ENCODE measurements at places on chromosomes 4 and X.
A peak's percentile ranks its signal among the peaks of the same experiment; 100 is the strongest.

GRCh38 chr4:54308110-54308509 is 79.0 kb downstream of the PDGFRA start:
- no peak for DNase-seq

- no peak for DNase-seq
These were observed 28.8 kb upstream of the JADE1 start for GRCh38 chr4:128780688-128781087.

GRCh38 chr4:178612733-178613132 is 1170.5 kb upstream of the AGA start:
- DNase-seq, result no peak

- no peak for DNase-seq
These were observed 459.7 kb downstream of the MID1IP1 start for GRCh38 chrX:39260965-39261364.

DNA sequence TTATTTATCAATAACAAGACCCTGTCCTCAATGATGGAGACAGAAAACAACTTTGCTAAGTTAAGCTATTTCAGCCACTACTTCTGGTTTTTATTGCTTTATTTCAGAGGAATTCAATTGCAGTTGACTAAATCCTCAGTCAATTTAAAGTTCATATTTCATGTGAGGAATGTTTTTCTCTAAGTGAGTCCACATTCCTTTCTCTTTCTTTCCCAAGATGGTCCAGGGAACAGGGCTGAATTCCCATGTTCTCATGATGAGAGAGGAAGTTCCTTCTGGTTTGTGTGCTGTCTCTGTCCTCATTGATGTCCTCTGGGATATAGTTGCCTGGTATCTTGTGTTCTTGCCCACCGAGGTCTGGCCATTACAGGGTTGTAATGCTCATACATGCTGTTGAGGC is 117.2 kb downstream of the SLIT2 start:
- no peak for DNase-seq

GRCh38 chrX:10107483-10107882 is 49.3 kb upstream of the CLCN4 start:
- DNase-seq, result no peak

GRCh38 chrX:44874420-44875184 is 1.6 kb downstream of the KDM6A start:
- peak; percentile 44 for DNase-seq

DNA sequence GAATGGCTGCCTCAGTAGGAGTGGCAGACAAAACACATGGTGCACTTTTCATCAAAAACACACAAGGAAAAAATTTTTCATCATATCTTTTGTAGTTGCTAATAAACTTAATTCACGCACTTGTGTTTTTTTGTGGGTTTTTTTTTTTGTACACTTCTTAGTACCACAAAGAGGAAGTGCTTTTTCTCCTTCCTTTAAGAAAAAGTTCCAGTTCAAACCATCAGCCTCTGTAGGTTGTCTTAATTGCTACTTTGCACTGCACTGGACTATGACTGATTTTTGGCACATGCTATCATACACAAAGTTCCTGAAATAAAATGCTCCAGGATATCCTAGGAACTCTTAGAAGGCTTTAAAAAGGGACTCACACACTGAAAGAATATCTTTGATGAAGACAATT is at the start of gene PHEX:
TSS of gene PHEX (plus strand) at position 242 of the 400 bp plus-strand sequence. CDS start 681 bp downstream, outside the sequence.
- no peak for DNase-seq

GRCh38 chrX:134377537-134377936 is 82.4 kb upstream of the HPRT1 start:
- no peak for DNase-seq

- DNase-seq, result no peak
These were observed 1.5 kb downstream of the MAB21L2 start for GRCh38 chr4:150583287-150584110.

GRCh38 chr4:10030972-10031667 is 9.8 kb upstream of the SLC2A9 start:
- no peak for DNase-seq

DNA sequence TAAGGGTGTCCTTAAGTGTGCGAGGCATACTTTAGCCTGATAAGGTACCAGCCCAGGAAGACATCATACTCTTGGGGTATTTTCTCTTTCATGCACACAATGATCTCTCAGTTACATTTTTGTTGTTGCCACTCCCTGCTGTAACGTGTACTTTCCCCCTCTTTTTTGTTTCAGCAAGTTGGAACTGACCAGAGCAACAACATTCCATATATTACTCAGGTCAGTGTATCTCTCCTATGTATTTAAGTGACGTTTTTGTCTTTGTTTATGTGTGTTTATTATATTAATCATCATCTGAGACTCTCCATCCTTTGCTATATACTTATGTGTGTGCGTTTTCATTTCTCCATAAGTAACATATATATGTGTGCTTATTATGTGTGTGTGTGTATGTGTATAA is 71.3 kb upstream of the VBP1 start:
- DNase-seq, result no peak

DNA sequence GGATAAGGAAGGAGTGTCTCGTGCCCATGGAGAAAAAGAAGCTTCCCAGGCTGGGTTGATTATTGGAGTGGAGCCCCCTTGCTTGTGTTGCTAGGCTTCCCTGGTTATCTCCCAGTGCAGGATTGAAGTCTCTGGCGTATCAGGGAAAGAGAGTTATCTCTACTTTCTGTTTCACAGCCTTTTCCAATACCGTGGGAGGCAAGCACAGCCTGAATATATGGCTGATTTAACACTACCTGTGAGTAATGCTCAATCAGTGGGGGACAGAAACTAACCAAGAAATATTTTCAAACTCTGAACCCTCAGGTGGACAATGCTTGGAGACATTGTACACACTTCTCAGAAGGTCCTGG is 65.2 kb downstream of the SERPINA7 start:
- DNase-seq, result no peak

GRCh38 chr4:167218022-167218608 is 16.2 kb downstream of the SPOCK3 start:
- no peak for DNase-seq

GRCh38 chr4:42320822-42321388 is 76.4 kb upstream of the SHISA3 start:
- DNase-seq, result no peak

DNA sequence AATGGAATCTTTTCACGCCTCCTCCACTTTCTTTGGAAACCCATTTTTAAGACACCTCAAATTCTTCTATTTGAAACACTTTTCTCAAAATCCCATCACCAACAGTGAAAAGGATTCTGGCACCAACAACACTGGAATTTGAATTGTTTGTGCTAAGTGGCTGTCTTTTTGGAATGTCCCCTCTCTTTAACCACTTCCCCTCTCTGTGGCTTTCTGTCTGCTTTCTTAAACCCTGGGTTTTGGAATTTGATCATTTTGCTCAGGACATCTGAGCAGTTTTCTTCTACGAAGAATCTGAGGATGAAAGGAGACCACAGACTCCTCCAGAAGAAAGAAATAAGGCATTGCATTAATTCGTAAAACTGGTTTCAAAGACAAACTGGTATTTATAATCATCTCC is 89.0 kb downstream of the MXRA5 start:
- no peak for DNase-seq

DNA sequence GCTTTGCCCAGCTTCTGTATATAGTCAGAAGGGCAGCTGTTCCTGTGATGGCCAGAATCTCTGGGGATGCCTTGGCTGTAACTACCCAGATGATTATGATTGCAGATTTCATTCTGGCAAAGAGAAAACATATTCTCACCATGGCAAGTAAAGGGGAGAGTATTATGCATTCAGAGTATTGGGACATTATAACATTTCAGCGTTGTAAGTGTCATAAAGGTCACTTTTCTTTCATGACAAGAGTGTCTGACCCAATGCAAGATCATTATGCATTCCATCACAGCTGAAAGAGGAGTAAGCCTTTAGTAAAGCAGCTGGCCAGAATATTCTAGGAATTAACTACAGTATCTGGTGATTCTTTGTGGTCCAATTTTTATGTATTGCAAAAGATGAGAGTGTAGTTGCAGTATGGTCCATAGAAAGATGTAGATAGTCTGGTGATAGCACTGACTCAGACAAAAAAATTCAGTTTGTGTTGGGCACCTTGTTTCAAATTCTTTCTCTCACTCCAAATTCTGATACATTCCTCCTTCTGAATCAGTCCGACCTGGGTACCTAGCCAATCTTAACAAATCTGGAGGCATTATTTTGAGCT is 2366.3 kb downstream of the PCDH7 start:
- DNase-seq, result no peak

DNA sequence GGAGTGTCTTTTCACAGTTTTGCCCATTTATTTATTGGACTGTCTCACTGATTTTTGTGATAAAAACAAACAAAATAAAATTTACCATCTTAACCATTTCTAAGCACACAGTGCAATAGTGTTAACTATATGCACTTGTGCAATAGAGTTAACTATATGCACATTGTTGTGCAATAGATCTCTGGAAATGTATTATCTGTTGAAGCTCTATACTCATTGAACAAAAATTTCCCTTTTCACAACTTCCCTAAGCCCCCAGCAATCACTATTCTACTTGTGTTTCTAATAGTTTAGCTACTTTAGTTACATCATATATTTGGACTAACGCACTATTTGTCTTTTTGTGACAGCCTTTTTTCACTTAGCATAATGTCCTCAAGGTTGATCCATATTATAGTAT is 59.7 kb upstream of the BEX4 start:
- no peak for DNase-seq

DNA sequence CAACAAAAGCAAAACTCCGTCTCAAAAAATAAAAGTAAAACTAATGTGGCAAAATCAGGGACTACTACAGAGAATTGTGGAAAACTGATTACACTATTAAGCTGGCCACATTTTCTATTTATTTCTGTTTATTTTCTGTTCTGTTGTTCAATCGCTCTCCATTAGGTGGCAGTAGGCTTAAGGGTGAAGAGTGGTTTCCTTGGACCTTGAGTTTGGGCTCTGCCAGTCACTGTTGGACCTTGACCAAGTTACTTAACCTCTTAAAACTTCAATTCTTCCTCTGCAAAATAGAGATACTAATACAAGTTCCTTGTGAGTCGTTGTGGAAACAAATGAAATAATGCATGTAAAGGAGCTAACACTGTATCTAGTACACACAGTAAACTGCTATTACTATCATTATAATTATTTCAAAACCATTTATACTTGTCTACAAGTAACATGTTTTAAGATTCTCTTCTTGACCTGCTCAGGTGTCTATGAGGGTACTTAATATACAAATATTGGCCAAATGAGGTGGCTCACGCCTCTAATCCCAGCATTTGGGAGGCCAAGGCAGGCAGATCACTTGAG is 15.2 kb downstream of the HSD17B11 start:
- DNase-seq, result no peak

DNA sequence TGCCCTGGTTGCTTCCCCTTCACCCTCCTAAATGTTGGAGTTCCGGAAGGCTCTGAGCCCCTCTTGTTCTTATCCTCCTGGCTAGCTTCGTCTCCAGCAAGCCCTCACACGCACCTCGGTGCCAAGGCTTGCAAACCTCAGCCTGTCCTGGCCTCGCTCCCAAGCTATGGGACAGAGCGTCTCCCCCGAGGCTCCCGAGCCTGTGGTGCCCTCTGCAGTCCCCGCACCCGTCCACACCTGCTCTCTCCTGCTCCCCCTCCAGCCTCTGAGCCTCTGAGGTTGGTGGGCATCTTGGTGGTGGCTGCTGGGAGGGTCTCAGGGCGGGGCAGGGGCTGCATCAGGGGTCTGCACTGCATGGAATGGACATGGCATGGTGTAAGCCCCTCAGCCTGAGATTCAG is 63.2 kb downstream of the TRMT44 start:
- no peak for DNase-seq

DNA sequence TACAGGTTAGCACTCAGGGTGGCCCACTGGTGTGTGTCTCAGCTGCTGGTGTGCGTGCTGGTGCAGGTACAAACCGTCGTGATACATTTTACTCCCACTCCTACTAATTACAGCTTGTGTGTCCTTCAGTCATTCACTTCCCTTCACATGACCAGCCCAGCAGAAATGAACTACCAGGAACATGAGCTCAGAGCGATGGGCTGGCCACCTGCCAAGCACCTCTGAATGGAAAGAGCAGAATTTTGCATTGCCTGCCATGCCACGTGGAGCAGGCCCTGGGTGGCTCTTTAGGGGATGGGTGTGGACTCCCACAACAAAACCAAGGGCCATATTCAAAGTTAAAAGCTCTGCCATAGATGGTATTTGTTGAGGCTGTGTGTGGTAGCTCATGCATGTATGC is 58.9 kb upstream of the PGM2 start:
- peak; percentile 17 for DNase-seq

DNA sequence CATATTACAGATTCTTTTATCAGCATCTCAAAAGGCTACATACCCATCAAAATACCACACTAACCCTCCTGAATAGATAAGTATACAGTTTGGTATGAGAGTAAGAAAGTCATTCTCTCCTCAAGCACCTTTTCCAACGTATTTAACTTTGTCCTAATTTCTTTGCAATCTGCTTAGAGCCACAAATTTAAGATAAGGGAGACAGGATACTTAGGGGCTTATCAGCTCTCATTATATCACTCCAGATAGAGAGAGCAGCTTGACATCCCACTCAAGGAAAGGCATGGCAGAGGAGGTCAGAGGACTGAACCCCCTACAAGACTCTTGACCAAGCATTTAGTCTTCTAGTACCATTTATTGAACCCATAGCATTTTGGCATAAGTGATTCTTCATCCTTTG is 262.4 kb downstream of the ADGRA3 start:
- no peak for DNase-seq

- DNase-seq, result no peak
These were observed 103.6 kb downstream of the RAPGEF2 start for GRCh38 chr4:159206427-159206871.

GRCh38 chrX:26653050-26653449 is 437.1 kb downstream of the MAGEB5 start:
- no peak for DNase-seq

- DNase-seq, result no peak
These were observed 62.3 kb upstream of the ADAMTS3 start for GRCh38 chr4:72631296-72631695.

GRCh38 chr4:826508-827208 is 729 bp upstream of the CPLX1 start:
- no peak for DNase-seq

DNA sequence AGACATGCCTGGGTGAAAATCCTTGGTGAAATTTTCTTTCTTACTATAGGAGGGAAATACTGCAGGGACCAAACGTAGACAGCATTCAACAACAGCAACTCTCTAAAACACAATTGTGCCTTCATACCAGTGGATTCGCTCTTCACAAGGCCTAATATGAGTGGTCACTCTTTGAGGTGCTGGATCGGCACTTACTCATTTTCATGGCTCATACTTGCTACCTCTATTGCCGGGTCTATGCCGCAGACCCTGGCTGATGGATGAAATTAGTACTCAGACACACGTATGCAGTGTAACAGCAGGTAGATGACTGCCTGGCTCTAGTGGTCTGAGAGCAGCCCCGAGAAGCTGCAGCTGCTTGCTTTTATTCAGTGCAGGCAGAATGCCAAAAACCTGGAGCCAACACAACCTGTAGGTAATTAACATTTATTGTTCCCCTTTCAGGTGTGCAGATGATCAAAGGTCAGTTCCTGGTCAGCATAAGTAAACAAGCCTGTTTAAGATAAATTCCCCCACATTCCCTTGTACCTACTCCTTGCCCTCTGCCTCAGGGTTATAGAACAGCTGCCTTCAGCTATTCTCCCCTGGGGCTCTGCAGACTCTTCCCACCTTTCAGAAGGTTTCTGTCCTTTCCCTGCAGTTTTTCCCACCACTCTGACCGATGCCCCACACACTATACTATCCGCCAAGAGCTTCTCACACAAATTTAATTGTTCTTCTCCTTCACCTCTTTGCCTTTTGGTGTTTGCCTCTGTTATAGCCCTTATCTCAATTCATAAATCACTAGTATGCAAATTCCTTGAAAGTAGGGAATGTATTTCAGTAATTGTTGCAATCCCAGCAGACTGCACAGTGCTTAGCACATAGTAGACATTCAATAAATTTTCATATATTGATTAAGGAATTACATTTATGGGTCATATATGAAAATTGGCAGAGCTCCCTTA is 210.0 kb downstream of the SPANXN3 start:
- no peak for DNase-seq

Measured in CD4-positive, alpha-beta T cell treated with Interleukin-15 for 1 hour (primary cell).